Kidney tubule cell (primary cell): ENCODE measurements at places on chromosomes 2 and 18.

- no peak for DNase-seq
Observed at GRCh38 chr2:196330645-196331044, 159.3 kb upstream of the STK17B start.

DNA sequence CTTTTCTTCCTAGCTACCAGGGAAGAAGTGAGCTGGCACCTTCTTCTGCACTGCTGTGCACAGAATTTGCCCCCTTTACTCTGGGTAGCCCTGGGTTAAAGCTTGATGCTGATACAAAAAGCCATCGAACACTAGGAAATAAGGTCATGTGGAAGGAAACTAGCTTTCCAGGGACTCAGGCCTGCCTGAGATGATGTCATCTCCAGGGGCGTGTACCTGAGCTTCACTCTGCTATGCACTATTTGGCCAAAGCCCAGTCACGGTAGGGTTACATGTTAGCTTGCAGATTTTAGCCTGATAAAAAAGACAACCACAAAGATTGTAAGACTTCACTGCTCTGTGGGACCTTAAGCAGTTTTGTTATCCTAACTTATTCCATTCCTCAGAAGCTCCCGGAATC lies 20.4 kb downstream of the EDAR start:
- peak; percentile 72 for DNase-seq

DNA sequence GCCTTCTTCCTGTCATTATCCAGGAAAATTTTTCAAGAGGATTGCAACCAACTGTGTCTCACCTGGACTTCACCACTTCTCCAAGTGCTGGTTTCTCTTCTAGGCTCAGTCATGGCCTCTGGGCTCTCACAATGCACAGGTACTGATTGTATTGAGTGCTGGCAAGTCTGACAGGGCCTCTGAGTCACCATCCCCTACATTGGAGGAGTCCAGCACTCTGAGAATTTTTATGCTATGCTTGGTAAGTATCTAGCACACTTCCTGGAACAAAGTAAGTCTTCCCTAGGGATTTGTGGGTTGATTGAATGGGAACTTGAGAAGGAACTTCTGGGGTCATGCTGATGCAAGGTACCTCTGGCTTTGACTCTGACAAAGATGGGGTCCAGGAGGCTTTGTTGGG lies 147.2 kb upstream of the CELF4 start:
- DNase-seq = peak; percentile 58

GRCh38 chr2:28747714-28748113 lies 3.9 kb upstream of the PPP1CB start:
- peak; percentile 44 for DNase-seq

GRCh38 chr2:5507367-5507766 lies 184.8 kb upstream of the SOX11 start:
- DNase-seq = no peak

GRCh38 chr2:45812011-45812500 lies 160.6 kb downstream of the PRKCE start:
- peak; percentile 54 for DNase-seq

GRCh38 chr18:13823707-13824395 lies at the start of gene MC5R:
Gene MC5R (plus strand): TSS chr18:13824149. CDS start chr18:13825766, 1,617 bp downstream.
- DNase-seq = peak; percentile 61

GRCh38 chr18:63679820-63680606 lies 18.3 kb upstream of the SERPINB3 start:
- DNase-seq = no peak

GRCh38 chr2:12856934-12857601 lies 140.3 kb downstream of the TRIB2 start:
- peak; percentile 87 for DNase-seq

GRCh38 chr2:177826897-177827296 lies 245.7 kb downstream of the PDE11A start:
- no peak for DNase-seq

DNA sequence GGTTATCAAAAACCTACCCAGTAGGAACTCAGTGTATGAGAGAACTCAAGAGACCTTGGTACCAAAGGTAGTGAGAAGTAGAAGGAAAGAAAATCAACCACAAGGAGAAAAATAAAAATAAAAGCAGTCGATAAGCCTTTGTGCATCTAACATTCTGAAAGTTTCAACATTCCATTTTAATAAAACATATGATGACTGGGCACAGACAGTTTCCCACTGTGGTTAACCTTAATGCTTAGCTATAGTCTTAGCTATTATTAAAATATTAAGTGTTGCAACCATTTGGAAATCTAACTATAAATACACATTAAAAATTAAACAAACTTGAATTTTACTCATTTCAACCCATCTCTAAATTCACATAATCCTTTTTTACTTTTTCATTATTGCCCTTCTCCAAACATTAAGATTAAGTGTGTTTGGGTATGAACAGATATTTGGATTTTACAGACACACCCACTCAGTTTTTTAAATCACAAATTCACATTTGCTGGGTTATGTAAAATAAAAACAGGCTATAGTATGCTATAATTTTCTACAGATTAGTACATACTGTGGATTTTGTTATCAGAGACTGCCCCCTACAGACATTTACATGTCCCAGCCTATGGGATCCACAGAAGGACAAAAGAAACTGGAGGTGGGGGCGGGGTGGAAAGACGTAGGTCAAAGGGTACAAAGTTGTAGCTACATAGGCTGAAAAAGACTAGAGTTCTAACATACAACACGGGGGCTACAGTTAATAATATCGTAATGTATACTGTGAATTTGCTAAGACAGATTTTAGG lies 32.8 kb downstream of the SRBD1 start:
- no peak for DNase-seq

GRCh38 chr2:130891966-130892365 lies 55.3 kb downstream of the ARHGEF4 start:
- DNase-seq = no peak

DNA sequence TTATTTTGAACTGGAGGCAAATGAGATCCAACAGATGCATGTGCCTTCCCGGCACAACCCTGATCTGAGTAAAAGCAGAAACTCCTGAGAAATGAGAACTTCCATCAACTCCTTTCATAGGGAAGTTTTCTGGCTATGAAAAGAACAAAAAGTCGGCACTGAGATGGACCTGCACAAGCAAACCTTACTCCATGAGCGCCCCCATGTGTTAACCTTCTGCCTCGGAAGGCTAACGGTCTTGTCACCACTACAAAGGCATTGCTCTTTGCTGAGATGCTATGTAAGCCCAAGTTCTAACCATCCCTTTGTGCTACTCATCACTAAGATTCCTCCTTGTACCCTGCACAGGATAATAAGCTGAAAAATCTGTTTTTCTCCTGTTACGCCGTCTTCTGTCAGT lies 57.3 kb upstream of the SULT1C3 start:
- DNase-seq = peak; percentile 4

DNA sequence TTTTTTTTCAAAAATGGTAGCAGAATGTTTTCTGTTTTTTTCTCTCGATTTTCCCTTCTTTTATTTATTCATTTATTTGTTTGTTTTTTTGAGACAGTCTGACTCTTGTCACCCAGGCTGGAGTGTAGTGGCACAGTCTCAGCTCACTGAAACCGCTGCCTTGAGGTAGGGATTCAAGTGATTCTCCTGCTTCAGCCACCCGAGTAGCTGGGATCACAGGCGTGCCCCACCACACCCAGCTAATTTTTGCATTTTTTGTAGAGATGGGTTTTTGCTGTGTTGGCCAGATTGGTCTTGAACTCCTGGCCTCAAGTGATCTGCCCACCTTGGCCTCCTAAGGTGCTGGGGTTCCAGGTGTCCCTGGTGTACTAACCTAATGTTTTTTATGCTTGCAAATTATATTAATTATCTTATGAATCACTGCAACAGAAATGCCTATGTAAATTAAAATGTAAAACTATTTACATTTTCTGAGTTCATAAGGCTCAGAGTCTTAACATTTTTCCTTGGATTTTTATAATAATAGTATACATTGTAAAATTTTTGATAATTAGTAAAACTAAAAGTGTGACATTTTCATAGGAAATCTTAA lies 19.2 kb downstream of the MTA3 start:
- no peak for DNase-seq

GRCh38 chr2:43542285-43542933 lies 53.4 kb downstream of the THADA start:
- peak; percentile 57 for DNase-seq

DNA sequence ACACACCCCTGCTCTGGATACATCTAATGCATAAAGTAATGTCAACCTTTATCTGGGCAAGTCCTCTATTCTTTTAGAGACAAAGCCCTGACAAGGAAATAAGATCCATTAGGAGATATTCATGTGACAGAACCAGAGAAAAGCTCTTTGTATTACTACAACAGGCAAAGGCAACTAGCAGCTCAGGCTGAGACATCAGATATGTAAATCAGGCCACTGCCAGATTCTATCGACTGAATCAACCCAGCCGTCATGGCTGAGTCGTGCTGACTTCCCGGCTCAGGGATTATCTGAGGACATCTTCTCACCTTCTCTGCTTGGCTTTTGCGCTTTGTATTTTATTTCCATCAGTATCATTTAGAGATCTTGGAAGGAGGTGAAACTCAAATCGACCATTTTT lies 294.5 kb downstream of the PLCL1 start:
- DNase-seq = peak; percentile 61
